WERI-Rb-1 (cell line): ENCODE measurements at places on chromosomes 12 and 14.

- no peak for DNase-seq
Observed at GRCh38 chr14:52266782-52267181, 716 bp upstream of the PTGDR start.

DNA sequence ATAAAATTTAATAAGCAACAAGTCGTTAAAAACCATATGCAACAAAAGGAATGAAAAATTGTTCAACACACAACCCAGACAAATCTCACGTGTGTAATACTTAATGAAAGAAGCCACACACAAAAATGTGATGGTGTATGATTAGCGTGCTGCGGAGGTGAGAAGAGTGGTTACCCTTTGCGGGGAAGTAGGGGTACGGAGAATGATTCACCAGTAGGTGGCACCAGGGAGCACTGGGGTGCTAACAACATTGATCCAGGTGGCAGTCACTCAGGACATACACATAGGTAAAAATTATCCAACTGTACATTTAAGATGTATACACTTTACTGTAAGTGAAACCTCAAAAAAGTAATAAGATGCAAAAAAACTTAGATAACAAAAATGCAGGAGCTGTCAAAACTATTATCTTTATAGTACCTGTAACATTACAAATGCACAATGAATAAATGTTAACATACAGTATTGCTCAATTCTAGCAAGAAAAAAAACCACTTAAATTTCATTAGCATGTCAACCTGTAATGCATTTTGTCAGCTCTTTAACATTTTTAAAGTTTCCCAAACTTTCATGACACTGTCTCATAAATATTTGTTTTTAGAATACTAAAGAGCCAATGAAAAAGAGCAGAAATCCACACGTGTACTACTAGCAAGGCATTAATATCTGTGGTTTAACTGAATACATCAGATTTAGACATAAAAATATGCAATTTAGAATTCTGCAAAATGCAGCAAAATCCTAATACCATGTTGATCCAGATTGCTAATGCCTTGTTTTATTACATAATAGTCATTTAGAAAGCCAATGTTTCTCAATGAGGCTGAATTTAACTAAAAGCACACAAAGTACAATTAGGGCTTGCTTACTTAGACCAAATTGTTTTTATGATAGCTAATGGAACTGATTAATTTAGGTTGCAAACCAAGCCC lies 46.7 kb downstream of the TMCC3 start:
- peak; percentile 32 for DNase-seq

DNA sequence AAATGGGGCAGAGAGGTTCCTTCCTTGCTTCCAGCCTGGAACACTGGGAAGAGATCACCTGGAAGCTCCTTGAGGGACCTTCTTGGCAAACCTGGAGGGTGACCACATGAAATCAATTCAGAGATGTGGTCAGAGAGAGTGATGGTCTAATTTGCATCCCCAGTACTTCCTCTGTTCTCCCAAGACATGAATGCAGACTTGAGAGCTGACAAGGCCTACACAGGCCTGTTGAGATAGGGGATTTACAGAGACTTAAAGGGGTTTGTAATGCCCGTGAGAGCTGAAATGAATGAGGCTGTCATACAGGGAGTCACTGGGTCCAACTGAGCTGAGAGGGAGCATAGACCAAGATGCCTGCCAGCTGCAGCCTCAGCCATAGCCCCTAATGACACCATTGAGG lies 45.1 kb downstream of the TMX1 start:
- peak; percentile 26 for DNase-seq

GRCh38 chr12:51960890-51961289 lies 9.4 kb downstream of the ACVR1B start:
- no peak for DNase-seq

DNA sequence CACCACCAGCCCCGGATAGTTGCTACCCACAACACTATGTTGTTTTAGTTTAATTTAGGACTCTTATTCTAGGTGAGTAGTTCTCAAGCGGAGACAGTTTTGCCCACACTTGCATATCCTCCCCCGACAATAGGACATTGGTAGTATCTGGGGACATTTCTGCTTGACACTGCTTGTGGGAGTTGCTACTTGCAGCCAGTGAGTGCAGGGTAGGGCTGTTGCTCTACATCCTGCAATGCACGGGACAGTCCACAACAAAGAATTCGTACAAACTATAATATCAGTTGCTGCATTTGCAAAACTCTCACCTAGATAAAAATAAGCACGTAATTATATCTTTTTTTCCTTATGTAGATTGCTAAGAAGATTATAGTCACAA lies 111.8 kb upstream of the DNM1L start:
- DNase-seq, result no peak

DNA sequence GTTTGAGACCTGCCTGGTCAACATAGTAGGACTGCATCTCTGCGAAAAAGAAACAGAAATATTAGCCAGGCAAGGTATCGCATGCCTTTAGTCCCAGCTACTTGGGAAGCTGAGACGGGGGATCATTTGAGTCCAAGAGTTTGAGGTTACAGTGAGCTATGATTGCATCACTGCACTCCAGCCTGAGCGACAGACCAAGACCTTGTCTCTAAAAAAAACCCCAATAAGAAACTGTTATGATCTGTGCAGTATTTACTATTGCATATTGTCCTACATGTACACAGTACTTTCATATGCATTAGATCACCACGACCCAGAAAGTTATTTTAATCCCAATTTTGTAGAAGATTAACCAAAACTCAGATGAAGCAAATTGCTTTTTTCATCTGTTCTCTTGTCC lies 187.5 kb downstream of the PCNX1 start:
- no peak for DNase-seq

GRCh38 chr12:98635657-98636323 lies 8.8 kb downstream of the IKBIP start:
- DNase-seq, result no peak

DNA sequence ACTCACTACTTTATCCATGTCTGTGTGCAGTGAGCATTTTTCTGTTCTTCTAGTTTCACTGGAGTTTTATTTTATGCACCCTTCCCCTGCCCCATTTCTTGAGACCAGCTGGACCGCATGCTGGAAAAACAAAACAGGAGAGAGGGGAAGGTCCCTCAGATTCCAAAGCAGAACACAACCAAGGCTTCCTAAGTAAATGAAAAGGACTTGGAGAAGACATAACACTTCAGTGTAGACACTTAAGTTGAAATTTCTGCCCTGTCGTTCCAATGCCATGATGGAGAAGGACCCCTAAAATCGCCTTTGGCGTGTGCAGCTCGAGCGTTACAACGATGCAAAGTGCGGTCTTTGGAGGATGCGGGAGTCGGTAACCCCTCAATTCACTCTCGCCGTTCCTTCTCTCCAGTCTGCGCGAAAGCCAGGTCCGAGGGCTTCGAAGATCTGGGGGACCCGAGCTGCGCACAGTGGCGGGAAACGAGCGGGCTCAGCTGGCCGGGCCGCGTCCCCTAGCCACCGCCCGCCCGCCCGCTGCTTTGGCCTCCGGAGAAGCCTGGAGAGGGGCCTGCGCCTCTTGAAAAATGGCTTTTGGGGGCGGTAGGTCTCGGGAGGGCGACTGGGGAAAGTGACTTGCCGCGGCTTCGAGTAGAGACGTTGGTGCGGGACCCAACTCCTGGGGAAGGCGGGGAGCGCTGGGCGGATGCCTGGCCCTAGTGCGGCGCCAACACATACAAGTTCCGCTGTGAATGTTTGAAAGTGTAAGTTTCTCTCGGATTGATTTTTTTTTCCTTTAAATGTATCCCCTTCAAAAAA lies 11.2 kb upstream of the HOXC13 start:
- DNase-seq, result no peak

- no peak for DNase-seq
Observed at GRCh38 chr14:104752423-104752734, 568 bp upstream of the SIVA1 start.

GRCh38 chr14:64717870-64718269 lies 13.6 kb downstream of the PLEKHG3 start:
- no peak for DNase-seq

GRCh38 chr14:69525896-69526295 lies 41.4 kb downstream of the PLEKHD1 start:
- no peak for DNase-seq

GRCh38 chr14:78417532-78417931 lies 247.4 kb downstream of the NRXN3 start:
- DNase-seq, result no peak

DNA sequence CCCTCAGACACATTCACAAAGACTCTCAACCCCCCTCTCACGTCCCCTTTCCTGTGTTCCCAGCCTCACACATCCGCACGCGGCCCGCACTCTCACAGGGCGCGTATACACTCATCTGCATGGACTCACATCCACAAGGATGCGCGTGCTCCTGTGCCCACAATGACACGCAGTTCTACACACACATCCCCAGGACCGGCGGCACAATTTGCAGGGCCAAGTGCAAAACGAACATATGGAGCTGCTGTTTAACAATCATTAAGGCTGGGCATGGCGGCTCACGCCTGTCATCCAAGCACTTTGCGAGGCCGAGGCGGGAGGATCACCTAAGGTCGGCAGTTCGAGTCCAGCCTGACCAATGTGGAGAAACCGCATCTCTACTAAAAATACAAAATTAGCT lies 36.4 kb upstream of the EML1 start:
- no peak for DNase-seq

DNA sequence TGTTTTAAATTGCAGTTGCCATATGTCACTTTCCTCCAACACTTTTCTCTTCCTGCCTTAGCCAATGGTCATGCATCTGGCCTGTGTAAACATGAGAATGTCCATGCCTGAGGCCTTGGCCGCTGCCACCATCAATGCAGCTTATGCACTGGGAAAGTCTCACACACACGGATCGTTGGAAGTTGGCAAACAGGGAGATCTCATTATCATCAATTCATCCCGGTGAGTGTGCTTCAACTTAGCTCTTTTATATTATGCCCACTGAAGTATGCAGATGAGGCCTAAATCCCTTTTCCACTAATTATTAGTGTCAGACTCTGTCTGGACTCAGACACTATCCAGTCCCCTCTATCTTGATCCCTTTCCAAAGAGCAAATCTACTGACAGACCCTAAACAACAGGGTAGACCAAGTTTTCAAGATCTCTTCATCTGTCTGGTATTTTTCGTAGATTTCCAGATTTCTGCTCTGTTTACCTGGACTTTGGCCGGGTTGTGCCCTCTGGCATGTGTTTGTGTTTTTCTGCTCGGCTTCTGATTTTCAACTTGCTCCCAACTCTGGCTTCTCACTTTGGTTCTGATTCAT lies 23.2 kb downstream of the AMDHD1 start:
- DNase-seq, result no peak

DNA sequence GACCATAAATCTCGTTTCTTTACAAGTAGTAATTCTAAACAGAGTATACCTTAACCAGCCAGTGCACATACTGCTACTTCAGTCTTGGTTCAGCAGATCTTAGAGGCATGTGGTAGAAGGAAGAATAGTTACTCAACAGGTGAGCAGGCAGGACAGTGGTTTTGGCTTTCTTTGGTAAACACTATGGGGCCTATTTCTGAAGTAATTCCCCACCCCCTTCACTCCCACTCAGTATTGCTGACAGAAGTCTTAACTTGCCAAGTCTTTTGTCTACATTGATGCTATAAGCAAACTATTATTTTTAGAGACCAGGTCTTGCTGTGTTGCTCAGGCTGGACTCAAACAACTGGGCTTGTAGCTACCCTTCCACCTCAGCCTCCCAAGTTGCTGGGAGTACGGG lies 68.5 kb downstream of the FBXO34 start:
- DNase-seq, result no peak

- DNase-seq, result no peak
Observed at GRCh38 chr14:102688290-102688689, 89.0 kb upstream of the TRAF3 start.

DNA sequence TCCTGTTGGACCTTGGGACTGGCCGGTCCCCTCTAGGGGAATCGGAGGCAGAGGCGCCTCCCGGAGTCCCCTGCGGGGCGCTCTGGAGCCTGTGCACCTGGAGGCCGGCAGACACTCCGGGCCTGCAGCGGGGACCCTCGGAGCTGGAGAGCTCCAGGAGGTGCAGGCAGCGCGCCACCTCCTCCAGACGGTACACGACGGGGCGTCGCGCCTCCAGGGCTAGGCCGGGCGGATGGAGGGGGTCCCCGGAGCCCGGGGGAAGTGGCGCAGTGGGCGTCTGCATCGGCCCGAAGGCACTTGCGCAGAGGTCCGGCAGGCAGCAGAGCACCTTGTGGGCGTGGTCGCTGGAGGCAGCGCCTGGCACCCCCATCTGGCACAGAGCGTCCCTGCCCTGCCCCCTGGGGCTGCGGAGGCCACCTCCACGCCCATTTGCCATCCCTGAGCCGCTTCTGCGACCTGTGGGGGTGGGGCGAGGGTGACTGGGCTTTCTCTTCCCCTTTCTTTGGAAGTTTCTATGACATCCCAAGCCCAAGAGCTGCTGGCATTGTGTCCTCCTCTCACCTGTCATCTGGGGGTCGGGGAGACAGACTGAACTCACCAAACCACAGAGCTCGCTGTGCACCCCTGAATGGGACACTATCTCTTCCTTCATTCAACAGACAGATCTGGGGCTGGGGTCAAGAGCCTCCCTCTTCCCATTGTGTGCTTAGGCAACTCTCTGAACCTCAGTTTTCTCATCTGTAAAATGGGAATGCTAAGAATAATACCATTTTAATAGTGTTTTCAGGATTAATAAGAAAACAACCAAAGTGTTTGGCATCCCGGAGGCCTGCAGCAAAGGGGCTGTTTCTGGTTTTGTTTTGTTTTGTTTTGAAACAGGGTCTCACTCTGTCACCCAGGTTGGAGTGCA lies 37.5 kb upstream of the CORO1C start:
- no peak for DNase-seq

- DNase-seq, result no peak
Observed at GRCh38 chr12:99110868-99111267, 465.8 kb downstream of the APAF1 start.

DNA sequence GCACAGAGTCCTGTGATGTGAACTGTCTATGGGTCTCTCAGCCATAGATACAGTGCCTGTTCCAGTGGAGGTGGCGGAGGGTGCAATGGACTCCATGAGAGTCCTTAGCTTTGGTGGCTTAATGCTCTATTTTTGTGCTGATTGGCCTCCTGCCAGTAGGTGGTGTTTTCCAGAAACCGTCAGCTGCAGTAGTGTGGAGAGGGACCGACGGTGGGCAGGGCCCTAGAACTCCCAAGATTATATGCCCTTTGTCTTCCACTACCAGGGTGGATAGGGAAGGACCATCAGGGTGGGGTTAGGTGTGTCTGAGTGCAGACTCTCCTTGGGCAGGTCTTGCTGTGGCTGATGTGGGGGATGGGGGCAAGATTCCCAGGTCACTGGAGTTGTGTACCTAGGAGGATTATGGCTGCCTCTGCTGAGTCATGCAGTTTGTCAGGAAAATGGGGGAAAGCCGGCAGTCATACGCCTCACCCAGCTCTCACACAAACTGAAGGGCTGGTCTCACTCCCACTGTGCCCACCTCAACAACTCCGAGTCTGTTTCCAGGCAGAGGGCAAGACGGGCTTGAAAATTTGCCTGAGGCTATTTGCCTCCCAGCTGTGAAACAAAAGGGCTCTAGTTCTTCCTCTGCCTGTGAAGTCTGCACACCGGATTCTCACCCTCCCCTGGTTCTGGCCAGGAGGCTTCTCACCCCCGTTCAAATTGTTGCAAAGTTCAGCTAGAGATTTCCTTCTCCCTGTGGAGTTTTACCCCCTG lies 24.9 kb upstream of the ZDHHC17 start:
- no peak for DNase-seq
